Spinal cord (tissue), 10 donors: ENCODE measurements at places on chromosomes 13 and 19. TPM values are rescaled to one million over a fixed set of nuclear protein-coding genes. Genes with fewer than 3 reads are reported as not detected.

The ZNF559 gene
- total RNA-seq: 50.4 TPM

The SHANK1 gene
- 8.4 TPM for total RNA-seq

The FAM124A gene
- 6.1 TPM for total RNA-seq

The ZNF547 gene
- 5.6 TPM for total RNA-seq

The CGB8 gene
- not detected for total RNA-seq

The CEACAM3 gene
- total RNA-seq: 1.9 TPM

The VPS36 gene
- total RNA-seq: 95.5 TPM

The RAB3A gene
- 26.7 TPM for total RNA-seq

The ERICH6B gene
- 0.39 TPM for total RNA-seq

- no peak overlapping the region for H3K4me3 ChIP-seq
- no peak for DNase-seq
- H3K27ac ChIP-seq: no peak overlapping the region
- H3K4me1 ChIP-seq: no peaks in the 10 kb centered on the region
- H3K36me3 ChIP-seq: no peaks in the 10 kb centered on the region
These were observed 184.2 kb downstream of the ZNF486 start for GRCh38 chr19:20351244-20351643.

DNA sequence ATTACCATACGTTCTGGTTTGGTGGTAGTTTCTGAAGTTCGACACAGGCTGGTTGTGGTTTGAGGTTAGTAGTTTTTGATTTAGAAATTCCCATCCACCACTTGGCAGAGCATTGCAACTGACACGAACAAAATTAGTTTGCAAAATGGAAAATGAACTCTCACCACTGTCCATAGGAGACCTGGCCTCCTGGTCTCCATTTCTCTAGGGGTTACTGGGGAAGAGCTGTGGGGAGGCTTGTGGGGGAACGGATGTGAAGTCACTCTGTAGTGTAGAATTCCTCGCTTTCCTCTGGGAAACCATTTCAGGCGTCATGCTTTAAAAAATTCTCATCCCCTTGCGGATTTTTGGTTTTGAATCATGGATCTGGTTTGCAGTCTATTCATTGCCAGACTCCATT, 321.5 kb upstream of the MAB21L1 start:
- peaks cover 4% of the 10 kb centered on the region for H3K36me3 ChIP-seq
- H3K27ac ChIP-seq: no peak overlapping the region
- H3K4me3 ChIP-seq: no peak overlapping the region
- DNase-seq: no peak
- no peaks in the 10 kb centered on the region for H3K27me3 ChIP-seq
- H3K4me1 ChIP-seq: no peaks in the 10 kb centered on the region

GRCh38 chr13:104962411-104962810, 1573.1 kb downstream of the EFNB2 start:
- H3K27me3 ChIP-seq: no peaks in the 10 kb centered on the region
- no peak for DNase-seq
- H3K27ac ChIP-seq: no peak overlapping the region
- H3K36me3 ChIP-seq: no peaks in the 10 kb centered on the region
- no peak overlapping the region for H3K4me3 ChIP-seq
- H3K4me1 ChIP-seq: no peaks in the 10 kb centered on the region

- peaks cover 38% of the 10 kb centered on the region for H3K4me1 ChIP-seq
- peak overlapping the region; percentile 84 for H3K27ac ChIP-seq
- H3K4me3 ChIP-seq: peak overlapping the region; percentile 49
- no peak for DNase-seq
These were observed 3.1 kb downstream of the ZIC2 start for GRCh38 chr13:99984461-99985240.

DNA sequence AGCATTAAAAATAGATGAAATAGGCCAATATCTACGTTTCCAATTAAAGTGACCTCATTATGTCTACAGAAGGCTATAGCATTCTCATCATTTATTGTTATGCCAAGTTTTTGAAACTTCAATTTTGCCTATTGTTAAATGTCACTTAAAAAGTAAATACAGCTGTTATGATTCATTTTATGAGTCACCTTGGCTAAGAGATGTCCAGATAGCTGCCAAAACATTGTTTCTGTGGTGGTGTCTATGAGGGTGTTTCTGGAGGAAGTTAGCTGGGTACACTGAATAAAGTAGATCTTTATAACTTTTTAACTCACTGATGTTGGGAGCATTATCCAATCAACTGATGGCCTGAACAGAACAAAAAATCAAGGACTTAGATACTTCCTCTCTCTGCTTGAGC, 1209.7 kb upstream of the PCDH9 start:
- no peaks in the 10 kb centered on the region for H3K4me1 ChIP-seq
- H3K27ac ChIP-seq: no peak overlapping the region
- no peaks in the 10 kb centered on the region for H3K27me3 ChIP-seq
- no peak overlapping the region for H3K4me3 ChIP-seq
- no peaks in the 10 kb centered on the region for H3K36me3 ChIP-seq

- H3K4me3 ChIP-seq: no peak overlapping the region
- H3K36me3 ChIP-seq: peaks cover 15% of the 10 kb centered on the region
- no peak for DNase-seq
- no peaks in the 10 kb centered on the region for H3K4me1 ChIP-seq
- no peak overlapping the region for H3K27ac ChIP-seq
These were observed 12.4 kb downstream of the MTRF1 start for GRCh38 chr13:41250993-41251392.

- no peak for DNase-seq
- H3K27ac ChIP-seq: peak overlapping the region; percentile 75
- no peaks in the 10 kb centered on the region for H3K27me3 ChIP-seq
- no peak overlapping the region for H3K4me3 ChIP-seq
These were observed 3.0 kb upstream of the TEKTIP1 start for GRCh38 chr19:3535981-3536380.

- H3K4me3 ChIP-seq: no peak overlapping the region
- H3K27me3 ChIP-seq: peaks cover 9% of the 10 kb centered on the region
- H3K36me3 ChIP-seq: no peaks in the 10 kb centered on the region
- peak; percentile 32 for DNase-seq
- no peak overlapping the region for H3K27ac ChIP-seq
These were observed 58.9 kb upstream of the TM9SF2 start for GRCh38 chr13:99442273-99442895.

DNA sequence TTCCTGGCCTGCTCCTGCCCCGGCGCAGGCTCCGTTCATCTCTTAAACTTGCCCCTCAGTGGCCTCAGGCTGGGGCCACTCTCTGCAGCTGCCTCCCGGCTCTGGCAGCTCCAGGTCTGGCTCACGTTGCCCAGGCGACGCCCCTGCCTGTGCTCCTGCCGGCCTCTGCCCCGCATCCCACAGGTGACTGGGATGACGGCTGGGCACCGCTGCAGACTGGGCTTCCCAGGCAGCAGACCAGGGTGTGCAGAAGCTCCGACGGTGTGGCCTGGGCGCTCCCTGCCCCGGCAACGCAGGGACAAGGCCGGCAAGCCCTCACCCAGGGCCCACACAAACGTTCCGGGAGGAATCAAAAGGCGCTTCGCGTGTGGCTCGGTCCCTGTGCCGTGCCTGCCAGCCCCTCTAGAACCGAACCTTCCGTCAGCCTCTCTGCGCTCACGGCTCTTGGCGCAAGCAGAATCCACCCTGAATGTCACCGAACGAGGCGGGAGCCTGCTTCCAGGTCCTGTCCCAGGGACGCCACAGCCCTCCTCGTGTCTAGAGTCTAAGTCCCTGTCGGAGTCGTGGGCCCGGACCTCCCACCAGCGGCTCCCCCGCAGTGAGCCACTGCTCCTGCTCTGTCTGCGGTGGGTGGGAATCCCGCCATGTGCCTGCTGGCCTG, 64.8 kb downstream of the MLLT1 start:
- H3K27me3 ChIP-seq: no peaks in the 10 kb centered on the region
- H3K4me1 ChIP-seq: peaks cover 52% of the 10 kb centered on the region
- no peak overlapping the region for H3K27ac ChIP-seq
- H3K4me3 ChIP-seq: no peak overlapping the region

- H3K36me3 ChIP-seq: no peaks in the 10 kb centered on the region
- no peaks in the 10 kb centered on the region for H3K4me1 ChIP-seq
- no peak for DNase-seq
These were observed 25.6 kb upstream of the NDFIP2 start for GRCh38 chr13:79455331-79455730.

DNA sequence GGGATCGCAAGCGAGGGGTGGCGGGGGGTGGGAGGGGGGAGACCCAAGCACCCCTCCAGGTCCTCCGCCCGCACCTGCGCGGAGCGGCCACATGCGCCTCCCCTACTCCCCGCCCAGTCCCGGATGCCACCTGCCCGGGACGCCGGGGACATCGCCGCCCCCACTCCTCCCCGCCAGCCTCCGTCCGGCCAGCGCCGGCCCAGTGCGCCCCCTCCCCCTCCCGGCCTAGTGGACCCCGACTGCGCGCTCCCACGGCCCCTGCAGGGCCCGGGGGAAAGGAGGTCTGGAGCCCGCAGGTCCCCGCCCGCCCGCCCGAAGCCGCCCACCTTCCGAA, 263 bp downstream of the RHPN2 start:
- DNase-seq: no peak
- H3K27ac ChIP-seq: no peak overlapping the region
- peak overlapping the region; percentile 31 for H3K4me3 ChIP-seq
- H3K4me1 ChIP-seq: peaks cover 12% of the 10 kb centered on the region
- H3K36me3 ChIP-seq: no peaks in the 10 kb centered on the region
- peaks cover 21% of the 10 kb centered on the region for H3K27me3 ChIP-seq

- H3K4me3 ChIP-seq: no peak overlapping the region
- DNase-seq: no peak
These were observed 7.3 kb downstream of the PLPPR3 start for GRCh38 chr19:814152-815078.

DNA sequence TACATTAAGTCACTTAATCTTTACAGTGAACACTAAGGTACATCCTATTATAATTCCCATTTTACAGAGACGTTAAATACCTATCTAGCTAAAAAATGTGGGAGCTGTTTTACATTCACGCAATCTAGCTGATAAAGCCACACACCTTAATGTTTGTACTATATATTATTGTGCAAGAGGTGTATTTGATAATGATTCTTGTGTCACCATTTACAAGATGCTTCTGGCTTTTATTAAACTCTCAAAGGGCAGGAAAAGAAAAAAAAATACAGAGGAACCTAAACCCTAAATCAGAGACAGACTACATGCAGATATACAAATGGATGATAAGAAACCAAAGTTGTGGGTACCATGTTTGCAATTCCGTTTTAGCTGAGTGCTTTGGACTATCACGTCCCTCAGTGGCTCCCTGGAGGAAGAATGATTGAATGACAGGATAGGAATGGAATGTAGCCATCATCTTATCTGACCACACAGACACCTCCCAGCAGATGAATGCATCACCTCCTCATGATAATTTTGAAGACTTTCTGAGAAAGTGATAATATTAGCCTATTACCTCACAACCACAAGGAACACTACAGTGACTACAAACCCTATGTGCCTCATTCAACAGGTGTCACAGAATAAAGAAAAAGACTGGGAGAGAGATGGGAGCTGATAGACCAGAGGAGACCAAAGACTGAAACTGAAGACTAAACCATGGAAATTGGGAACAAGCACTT, 230.5 kb upstream of the SERP2 start:
- no peak overlapping the region for H3K27ac ChIP-seq
- no peak for DNase-seq
- peak overlapping the region; percentile 72 for H3K4me3 ChIP-seq
- peaks cover 9% of the 10 kb centered on the region for H3K4me1 ChIP-seq

DNA sequence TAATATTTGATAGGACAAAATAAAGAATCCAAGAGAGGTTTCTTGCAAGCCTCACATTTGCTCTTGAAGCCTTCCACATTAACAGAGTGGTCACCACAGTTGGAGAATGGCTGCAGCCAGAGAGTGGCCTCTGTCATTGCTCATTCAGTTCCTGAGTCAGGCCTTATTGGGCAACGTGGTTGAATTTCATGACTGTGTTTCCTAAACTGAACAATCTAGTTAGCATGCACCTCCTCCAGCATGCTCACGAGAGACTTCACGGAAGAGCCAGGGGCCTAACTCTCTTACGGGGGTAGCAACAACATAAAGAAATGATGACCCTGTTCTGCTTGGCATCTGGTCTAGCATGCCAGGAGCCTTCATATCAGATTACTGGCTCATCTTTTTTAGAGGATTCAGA, 9.6 kb upstream of the UBL3 start:
- no peaks in the 10 kb centered on the region for H3K36me3 ChIP-seq
- H3K27me3 ChIP-seq: no peaks in the 10 kb centered on the region
- H3K27ac ChIP-seq: no peak overlapping the region
- no peaks in the 10 kb centered on the region for H3K4me1 ChIP-seq
- DNase-seq: no peak

DNA sequence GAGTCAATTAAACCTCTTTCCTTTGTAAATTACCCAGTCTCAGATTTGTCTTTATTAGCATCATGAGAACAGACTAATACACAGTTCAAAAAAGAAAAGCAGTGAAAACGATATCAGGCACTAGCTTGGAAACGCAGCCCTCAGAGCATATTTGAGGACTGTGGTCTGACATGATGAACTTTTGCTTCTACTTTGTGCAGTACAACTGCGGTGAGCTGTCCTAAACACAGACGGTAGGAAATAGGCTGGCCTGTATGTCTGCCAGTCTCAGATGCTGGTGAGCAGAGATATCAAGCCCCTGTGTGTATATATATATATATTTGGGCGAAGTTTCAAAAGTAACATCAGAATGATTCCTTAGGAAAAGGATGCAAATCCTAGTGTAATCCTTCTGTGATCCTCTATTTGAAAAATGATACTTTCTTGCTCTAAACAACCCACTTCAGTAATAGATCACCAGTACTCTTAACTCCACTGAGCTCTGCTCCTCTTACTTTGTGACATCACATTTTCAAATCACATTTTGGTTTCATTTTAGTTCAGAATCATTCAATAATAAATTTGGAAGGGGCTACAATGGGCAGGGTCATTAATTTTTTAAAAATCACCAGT, 74.4 kb downstream of the TNFRSF19 start:
- peaks cover under 1% of the 10 kb centered on the region for H3K4me1 ChIP-seq
- H3K4me3 ChIP-seq: no peak overlapping the region
- H3K36me3 ChIP-seq: peaks cover 3% of the 10 kb centered on the region
- DNase-seq: no peak
- H3K27ac ChIP-seq: no peak overlapping the region

GRCh38 chr19:51354742-51355148, 11.4 kb downstream of the ETFB start:
- peak overlapping the region; percentile 9 for H3K4me3 ChIP-seq
- DNase-seq: peak; percentile 65
- peaks cover 26% of the 10 kb centered on the region for H3K36me3 ChIP-seq
- H3K27ac ChIP-seq: peak overlapping the region; percentile 80

DNA sequence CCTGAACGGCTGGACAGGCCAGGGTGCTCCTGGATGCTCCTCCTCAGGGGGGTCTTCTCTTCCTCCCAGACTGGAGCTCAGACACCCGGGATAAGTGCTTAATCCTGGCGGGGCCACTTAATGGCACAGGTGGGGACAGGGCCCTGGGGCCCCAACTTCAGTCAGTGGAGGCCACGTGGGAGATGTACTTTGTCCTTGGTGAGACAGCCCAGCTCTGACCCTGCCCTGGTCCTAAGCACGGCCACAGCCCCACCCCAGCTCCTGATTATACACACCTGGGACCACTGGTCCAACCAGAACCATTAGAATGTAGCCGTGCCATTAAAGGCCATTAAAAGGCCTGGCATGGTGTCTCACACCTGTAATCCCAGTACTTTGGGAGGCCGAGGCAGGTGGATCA, 7.8 kb downstream of the PPP1R14A start:
- no peak overlapping the region for H3K4me3 ChIP-seq
- no peak for DNase-seq
- H3K27ac ChIP-seq: no peak overlapping the region
- peaks cover 35% of the 10 kb centered on the region for H3K4me1 ChIP-seq
- no peaks in the 10 kb centered on the region for H3K36me3 ChIP-seq
